Lower lobe of right lung (tissue), 2 donors: ENCODE measurements at places on chromosomes 7 and 10.

DNA sequence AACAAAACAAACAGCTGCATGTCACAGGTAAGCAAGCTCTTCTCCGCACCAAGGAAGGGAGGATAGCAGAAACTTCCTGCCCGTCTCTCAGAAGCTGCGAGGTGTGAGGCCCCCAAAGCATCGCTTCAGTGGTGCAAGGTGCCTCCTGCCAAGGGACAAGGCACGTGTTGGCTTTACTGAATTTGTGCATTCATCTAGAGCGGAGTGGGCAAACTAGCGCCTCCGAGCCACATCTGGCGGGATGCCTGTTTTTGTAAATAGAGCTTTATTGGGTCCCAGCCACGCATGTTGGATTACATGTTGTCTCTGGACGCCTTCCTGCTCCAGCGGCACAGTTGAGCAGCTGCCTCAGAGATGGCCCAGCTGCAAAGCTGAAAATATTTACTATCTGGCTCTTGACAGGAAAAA, 27.7 kb downstream of the PHYH start:
- DNase-seq = no peak

GRCh38 chr10:130767116-130767730, 544.3 kb downstream of the TCERG1L start:
- DNase-seq = no peak

- no peak for DNase-seq
Observed at GRCh38 chr10:116526219-116526618, 19.5 kb upstream of the PNLIP start.

- DNase-seq = no peak
Observed at GRCh38 chr10:43970717-43971116, 322.0 kb upstream of the ZNF32 start.

- no peak for DNase-seq
Observed at GRCh38 chr7:31108097-31108657, 56.1 kb downstream of the ADCYAP1R1 start.

DNA sequence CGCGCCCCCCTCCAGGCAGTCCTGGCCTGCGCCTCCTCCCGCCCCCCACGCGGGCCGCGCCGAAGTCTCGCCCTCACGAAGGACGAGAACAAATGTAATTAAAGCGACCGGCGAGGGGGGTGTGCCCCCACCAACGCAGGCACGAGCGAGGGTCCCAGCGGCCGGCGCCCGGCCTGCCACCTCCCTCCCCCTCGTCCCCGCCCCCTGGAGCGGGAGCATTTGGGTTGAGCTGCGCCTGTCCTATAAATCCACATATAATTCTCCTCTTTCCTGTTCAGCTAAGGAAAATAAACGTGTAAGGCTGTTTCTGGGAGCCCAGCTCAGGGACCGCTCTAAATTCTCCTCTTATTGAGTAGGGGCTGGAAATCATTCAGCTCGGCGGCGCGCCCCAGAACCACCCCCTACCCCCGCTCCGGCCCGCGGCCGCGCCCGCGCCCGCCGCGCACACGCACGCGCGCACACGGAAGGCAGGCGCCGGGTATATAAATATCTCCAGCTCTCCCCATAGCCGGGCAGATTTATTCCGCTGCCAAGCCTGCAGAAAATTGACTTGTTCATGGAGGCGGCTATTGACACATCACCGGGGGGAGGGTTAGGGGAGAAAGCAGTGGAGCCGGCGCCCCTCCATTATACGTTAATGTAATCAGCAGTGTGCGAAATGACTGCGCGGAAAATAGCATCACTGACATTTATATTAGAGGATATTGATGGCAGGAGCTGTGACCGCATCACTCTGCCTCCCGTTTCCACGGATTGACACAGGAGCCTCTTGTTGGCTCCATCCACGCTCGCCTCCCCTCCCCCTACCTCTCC, 61.6 kb upstream of the BTRC start:
- no peak for DNase-seq

- DNase-seq = peak; percentile 82
Observed at GRCh38 chr10:112375721-112376395, 1.9 kb downstream of the ACSL5 start.

DNA sequence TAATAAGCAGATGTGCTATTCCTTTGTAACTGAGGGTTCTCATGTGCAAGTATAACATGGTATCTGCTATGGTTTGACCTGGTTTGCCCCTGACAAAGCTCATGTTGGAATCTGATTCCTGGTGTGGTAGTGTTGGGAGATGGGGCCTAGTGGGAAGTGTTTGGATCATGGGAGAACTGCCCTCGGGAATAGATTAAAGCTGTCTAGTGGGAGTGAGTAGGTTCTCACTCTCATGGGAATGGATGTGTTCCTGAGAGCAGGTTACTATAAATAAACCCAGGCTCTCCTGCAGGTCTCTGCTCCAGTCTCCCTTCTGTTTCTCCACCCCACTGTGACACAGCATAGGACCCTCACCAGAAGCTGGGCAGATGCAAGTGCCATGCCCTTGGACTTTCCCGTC, 97.7 kb downstream of the ATE1 start:
- no peak for DNase-seq

- DNase-seq = peak; percentile 77
Observed at GRCh38 chr10:13099666-13100348, at the start of gene OPTN. Gene OPTN, plus strand, starts transcription at chr10:13100163. Its CDS starts 8,960 bp downstream, at chr10:13109123.

- no peak for DNase-seq
Observed at GRCh38 chr7:33334349-33334748, 205.0 kb downstream of the BBS9 start.
